Left ventricle myocardium superior (tissue), 1 donor: ENCODE measurements at places on chromosomes 2 and 18. TPM values are rescaled to one million over a fixed set of nuclear protein-coding genes. Genes with fewer than 3 reads are reported as not detected.

Gene NHEJ1
- total RNA-seq = 7.0 TPM

Gene DSG4
- not detected for total RNA-seq

Gene TSPYL6
- not detected for total RNA-seq

Gene SAG
- not detected for total RNA-seq

Gene EML6
- total RNA-seq = 0.59 TPM

Gene KCNJ3
- 2.0 TPM for total RNA-seq

Gene GDF7
- 0.32 TPM for total RNA-seq

Gene CPS1
- total RNA-seq = 3.1 TPM

Gene OTOS
- total RNA-seq = not detected

Gene GREB1L
- total RNA-seq = 7.2 TPM

Gene IL1RL2
- not detected for total RNA-seq

Gene SYT4
- total RNA-seq = 1.9 TPM

Gene C1QL2
- total RNA-seq = not detected

- DNase-seq = no peak
These were observed 1488.0 kb upstream of the CELF4 start for GRCh38 chr18:39053571-39053970.

- no peak for DNase-seq
These were observed 20.6 kb downstream of the KCMF1 start for GRCh38 chr2:84991404-84992160.

- DNase-seq = no peak
These were observed 189.4 kb downstream of the TMEM182 start for GRCh38 chr2:102951249-102951648.

GRCh38 chr2:20525041-20526035 is 78.5 kb downstream of the RHOB start:
- DNase-seq = no peak

- no peak for DNase-seq
These were observed 81.1 kb downstream of the TMEM17 start for GRCh38 chr2:62424899-62425298.

- DNase-seq = no peak
These were observed 8.7 kb upstream of the HS6ST1 start for GRCh38 chr2:128327180-128327964.

GRCh38 chr2:65660340-65660739 is 227.9 kb upstream of the SPRED2 start:
- DNase-seq = no peak

DNA sequence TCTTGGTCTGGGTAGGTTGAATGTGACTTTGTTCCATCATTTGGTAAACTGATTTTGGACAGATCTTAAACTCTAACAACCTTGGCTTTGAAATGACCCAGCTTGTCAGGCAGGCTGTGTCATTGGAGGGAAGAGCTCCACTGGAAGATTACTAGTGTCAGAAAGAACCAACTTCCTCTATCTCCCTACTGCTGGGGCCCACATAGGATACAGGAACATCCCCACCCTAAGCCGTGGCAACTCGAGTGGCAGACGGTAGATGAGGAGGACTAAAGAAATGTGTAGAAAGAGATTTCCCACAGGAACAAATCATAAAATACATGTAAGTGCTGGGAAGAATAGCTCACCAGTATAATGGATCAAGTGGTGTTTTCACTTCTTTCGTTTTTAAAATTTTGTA is 4.3 kb upstream of the G6PC2 start:
- DNase-seq = no peak

DNA sequence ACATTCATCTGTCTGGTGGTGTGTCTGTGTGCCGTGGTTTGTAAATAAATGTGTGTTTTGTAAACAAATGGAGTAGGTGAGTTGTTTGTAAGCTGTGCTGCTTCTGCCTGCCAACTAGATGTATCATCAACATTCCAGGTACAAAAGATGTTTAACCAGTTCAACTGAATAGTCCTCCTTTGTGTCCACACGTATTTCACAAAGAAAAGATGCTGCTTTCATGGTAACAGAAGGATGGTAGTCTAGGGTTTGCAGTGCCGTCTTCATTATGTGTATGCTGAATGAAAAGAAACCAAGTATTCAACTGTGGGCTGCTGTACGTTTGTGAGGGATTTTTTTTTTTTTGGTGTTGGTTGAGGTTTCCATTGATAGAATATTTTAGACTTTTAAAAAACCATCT is 72.1 kb downstream of the CAMKMT start:
- no peak for DNase-seq

- DNase-seq = no peak
These were observed 15.0 kb downstream of the NAB1 start for GRCh38 chr2:190663839-190664238.

DNA sequence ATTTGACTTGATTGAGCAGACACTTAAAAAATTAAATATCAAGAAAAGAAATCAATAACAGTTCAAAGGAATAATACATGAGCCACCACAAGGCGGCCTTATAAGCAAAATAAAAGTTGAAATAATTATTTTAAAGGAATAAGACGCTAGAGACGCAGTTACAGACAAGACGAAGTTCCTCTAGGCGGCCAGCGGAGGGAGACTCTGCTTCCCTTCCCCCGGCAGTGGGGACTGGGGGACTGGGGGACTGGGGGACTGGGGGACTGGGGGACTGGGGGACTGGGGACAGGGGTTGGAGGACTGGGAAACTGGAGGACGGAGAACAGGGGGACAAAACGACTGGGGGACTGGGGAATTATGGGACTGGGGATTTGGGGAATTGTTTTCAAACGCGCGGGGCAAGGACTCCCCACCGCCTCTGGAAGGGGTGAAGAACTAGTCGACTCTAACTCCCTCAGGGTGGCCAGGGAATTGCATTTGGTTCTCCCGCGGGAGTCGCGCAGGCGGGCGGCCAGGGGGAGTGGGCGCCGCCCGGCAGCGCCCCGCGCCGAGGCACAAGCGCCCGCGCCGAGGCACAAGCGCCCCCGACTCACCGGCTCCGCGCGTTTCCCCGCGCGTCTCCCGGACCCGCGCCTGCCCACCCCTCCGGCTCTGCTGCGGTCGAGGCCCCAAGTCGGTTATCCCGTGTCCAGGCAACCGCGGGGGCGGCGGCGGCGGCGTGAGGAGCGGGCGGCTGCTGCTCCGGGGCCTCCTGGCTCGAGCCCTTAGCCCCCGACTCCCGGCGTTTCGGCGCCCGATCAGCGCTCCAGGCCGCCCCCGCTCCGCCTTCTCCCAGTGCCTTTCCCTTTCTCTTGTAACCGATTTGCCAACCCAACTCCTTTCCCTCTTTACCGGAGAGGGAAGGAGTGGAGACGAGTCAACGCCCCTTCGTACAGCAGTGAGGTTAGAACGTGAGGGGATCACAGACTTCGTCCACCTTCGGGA is at the start of gene CCDC178:
Gene CCDC178, minus strand, starts transcription at position 662 of the 984 bp plus-strand sequence. CDS start 28,633 bp downstream, outside the sequence.
- peak; percentile 37 for DNase-seq

DNA sequence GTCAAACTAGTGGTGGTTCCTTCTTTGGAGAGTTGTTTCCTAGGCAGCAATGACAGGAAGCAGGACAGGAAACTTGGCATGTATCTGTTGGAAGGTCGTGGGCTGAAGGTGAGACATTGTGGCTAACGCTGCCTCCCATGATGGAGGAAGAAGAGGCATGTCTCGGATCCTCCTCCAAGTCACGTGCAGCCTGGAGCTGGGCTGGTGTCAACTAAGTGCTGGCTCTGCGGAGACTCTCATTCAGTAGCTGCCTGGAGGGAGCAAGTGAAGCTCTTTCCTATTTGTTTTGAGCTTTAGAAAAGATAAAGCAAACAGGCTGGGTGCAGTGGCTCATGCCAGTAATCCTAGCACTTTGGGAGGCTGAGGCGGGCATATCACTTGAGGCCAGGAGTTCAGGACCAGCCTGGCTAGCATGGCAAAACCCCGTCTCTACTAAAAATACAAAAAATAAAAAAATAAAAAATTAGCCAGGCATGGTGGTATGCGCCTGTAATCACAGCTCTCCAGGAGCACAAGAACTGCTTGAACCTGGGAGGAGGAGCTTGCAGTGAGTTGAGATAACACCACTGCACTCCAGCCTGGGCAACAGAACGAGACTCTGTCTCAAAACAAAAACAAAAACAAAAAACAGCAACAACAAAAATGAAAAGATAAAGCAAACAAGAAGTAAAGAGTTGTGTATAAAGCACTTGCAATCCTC is 28.2 kb upstream of the INO80C start:
- no peak for DNase-seq

DNA sequence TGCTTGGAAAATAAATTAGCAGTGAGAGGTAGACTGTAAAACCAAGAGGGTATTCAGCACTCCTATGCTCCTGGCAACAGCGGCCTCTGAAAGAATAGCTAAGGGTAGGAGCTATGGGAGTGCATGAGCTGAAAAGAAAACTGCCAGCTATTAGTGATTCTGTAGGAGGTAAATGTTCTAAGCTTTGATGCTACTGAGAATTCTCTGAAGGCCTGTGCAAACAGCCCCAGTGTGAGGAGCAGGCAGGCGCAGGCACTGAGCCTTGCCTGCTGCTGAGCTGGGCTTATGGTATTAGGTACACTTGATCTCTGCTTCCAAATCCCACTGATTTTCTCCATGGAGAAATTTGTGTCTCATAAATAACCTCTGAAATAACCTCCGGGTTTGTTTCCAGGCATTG is 86.7 kb downstream of the NYAP2 start:
- DNase-seq = no peak

DNA sequence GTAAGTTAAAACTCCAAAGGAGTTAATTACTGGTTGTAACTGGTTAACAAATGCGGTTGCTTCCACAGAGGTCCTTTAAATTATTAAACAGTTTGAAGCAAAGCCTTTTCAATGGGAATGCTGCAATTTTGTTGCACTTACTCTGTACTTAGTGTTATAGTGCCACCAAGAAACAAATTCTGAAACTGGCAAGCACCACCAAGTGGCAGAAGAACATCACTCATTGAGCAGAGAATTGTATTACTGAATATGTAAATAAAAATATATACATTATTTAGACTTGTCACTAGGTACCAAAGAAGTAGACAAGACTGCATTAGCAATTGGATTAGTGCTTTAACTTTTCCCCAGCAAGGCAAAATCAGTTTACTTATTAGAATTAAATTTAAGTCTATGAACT is 2.6 kb upstream of the TMEFF2 start:
- no peak for DNase-seq

DNA sequence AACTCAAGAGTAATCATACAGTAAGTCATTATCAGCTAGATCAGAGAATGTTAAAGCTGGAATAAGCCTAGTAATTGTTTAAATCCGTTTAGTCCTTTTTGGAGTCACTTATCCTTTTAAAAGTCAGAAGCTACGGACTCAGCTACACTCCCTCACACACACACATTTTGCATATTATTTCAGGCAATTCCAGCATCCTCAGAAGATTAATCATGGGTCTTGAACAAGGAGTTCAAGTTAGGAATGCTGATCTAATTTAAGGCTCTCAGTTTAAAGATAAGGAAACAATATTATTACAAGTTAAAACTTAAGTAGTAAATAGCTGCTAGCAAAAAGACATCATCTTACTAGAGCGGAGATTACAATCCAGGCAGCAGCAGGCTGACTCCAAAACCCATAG is 74.3 kb downstream of the GTF3C3 start:
- DNase-seq = no peak

GRCh38 chr2:45909677-45910191 is 258.3 kb downstream of the PRKCE start:
- no peak for DNase-seq

DNA sequence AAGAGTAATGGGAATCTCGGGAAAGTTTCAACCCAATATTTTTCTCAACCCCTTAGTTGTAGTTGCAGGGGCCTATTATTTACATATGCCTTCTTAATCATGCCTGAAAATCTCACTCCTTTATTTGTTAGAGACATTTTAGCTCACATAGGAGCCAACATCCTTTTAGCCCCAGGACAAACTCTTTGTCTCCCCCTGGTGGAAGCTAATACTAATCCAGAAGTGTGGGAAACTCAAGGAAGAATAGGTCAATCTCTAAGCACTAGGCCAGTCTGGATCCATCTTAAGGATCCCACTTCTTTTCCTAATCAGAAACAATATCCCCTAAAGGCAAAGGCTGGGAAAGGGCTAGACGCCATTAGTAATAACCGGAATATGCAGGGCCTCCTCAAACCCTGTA is 550.9 kb upstream of the PKDCC start:
- no peak for DNase-seq

DNA sequence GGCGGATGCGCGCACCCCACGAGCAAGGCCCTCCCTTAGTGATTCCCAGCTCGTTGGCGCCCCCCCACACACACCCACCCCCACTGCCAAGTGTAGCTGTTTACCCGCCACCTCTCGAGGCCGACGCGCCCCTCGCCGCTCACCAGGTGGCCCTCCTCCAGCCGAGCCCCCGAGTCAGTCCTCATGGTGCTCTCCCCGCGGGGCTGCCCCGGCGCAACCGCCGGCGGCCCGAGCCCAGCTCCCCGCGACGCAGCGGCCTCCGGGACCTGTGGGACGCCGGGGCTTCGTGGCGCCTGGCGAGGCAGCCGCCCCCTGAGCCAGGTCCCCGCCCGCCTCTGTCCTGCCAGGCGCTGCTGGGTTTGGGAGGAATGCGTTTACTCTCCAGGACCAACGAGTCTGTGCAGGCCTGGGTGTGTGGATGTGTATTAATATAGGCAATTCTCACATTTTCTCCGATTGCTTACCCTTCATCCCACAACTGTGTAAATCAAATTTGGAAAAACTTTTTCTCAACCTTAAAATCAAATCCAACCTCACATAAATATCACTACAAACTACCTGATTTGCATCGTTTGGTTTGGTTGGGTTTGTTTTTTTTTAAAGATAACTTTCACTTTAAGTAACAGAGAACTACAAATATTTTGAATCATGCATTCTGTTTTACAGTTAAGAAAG is at the start of gene TMEM237:
Gene TMEM237, minus strand, starts transcription at position 288 of the 675 bp plus-strand sequence. Its CDS starts 103 bp downstream, at position 185.
- peak; percentile 70 for DNase-seq
